ENCODE measurements at places on chromosomes 3 and 15.
A peak's percentile ranks its signal among the peaks of the same experiment; 100 is the strongest.

DNA sequence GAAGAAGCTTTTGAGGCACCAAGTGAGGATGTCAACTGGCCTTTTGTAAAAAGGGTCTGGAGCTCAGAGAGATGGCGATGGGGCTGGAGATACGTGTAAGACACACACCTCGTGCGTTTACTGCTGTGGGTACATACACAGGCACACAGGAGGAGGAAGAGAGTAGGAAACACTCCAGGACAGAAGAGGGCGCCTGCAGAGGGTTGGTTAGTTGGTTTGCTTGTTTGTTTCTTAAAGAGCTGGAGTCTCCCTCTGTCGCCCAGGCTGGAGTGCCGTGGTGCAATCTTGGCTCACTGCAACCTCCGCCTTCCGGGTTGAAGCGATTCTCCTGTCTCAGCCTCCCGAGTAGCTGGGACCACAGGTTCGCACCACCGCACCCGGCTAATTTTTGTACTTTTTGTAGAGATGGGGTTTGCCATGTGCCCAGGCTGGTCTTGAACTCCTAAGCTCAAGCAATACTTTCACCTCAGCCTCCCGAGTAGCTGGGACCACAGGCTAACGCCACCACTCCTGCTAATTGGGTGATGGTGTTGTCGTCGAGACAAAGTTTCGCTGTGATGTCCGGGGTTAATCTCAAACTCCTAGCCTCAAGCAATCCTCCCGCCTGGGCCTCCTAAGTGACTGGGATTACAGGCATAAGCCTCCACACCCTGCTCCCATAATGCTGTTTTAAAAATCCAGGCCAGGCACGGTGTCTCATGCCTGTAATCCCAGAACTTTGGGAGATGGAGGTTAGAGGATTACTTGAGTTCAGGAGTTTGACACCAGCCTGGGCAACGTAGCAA is 1.3 kb upstream of the PRR20G start:
- DNase-seq, result peak; percentile 39

GRCh38 chr3:113890256-113890900 is 51.8 kb downstream of the GRAMD1C start:
- no peak for DNase-seq

- no peak for DNase-seq
Measured at GRCh38 chr15:75644376-75644775, 3.3 kb upstream of the SNX33 start.

DNA sequence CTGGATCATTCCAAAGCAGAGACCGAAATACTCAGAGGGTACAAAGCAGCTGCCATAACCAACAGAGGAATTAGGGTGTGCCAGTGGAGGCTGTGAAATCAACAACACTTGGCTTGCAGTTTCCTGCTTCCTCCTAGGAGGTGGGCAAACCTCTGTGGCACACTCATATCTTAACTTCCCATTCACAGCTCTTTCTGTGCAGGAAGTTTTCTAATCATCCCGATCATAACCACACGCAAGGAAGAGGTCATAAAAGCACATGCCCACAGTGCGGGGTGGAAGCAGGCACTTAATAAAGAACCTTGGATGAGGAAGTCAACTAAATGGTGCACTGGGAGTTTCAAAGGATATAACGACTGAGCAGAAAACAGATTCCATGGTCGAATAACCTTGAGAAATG is 5.1 kb downstream of the SCAMP2 start:
- no peak for DNase-seq

DNA sequence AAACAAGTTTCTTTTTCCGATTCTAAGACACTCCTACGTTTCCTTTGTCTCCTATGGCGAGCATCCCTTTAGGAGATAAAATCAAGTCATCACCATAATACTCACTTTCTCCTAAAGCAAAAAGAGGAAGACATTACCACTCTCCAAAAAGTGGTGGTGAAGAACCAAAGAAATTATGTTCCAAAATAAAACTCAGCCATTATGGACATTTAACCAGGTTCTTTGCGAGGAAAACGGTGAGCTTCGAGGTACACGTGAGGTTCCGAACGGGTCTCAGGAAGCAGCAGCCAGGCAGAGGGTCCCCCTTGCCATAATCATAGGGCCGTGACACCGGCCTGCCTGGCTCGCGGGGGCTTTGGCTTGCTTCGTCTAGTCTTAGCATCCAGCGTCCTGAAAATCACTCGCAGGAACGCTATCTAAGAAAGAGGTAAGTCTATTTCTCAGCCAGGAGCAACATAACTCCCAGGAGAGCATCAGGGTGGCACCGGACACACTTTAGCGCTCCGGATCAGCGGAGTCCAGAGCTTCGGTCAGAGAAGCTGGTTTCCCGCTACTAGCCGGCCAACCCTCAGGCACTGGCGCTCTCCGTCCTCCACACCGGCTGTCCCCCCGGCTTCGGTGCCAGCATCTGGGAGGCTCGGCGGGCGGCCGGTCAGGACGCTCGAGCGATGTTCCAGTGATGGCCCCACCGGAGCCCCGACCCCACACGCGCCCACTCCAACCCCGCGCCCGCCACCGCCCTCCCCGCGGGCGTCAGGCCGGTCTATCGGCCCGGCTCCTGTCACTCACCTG is 581 bp downstream of the IP6K1 start:
- DNase-seq, result no peak

GRCh38 chr15:100330221-100330620 is 11.6 kb downstream of the ADAMTS17 start:
- DNase-seq, result no peak

DNA sequence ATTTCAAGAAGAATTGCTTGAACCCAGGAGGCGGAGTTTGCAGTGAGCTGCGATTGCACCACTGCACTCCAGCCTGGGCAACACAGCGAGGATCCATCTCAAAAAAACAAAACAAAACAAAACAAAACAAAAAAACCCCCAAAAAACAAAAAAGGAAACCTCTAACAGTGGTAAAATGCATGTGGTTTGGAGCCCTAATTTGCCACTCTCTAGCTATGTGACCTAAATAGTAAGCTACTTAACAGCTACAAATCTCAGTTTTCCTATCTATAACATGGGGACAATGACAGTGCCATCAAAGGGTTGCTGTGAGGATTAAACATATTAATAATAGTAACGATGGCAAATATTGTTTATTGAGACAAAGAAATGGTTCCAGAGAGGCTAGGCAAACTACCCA is 119.4 kb upstream of the LMOD3 start:
- no peak for DNase-seq

DNA sequence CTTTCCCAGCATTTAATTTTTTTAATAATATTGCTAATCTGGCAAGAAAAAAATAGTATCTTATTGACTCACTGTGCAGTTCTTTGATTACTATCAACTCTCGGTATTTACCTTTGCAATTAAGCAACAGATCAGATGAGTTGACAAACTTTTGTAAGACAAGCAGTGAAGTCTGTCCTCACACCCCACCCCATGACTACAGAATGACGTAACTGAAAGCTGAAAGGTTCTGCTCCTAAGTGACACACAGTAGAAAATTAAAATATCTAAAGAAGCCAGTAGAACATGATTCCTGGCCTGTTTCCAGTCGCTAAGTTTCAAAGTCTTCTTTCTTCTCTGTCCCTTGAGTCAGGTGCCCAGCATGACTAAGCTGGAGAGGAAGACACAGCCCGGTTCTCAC is 135.5 kb downstream of the STT3B start:
- DNase-seq, result no peak

- no peak for DNase-seq
Measured at GRCh38 chr3:189883113-189883753, 237.5 kb downstream of the P3H2 start.

DNA sequence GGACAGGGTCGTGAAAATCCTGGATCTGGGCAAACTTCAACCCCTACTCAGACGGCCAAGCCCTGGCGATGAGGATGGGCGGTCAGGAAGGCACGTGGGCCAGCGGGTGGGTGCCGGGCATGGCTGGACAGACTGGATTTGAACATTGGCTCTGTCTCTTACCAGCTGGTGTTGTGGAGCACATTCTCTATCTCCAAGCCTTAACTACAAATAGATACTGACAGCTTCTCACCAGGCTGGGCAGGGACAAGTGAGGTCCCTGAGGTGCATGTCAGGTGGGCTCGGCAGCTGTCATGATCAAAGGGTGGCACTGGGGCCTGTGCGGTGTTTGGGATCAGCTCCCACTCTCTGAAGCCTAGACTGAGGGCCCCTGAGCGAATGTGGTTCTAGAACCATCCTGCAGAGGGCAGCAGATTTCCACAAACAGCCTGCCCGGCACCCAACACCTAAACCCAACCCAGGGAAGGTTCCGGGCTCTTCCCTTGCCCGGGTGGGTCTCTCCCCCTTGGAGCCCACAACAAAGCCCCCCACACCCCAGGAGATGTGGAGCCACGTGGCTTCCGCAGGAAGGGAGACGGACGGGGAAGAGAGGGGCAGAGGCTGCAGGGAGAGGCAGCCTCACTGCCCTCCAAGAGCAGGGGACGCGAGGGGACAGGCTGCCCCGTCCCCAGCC is 58.4 kb downstream of the RGMA start:
- peak; percentile 71 for DNase-seq
